ENCODE measurements at places on chromosomes 5 and 9.

GRCh38 chr5:176166427-176166826, 71.8 kb upstream of the SIMC1 start:
- DNase-seq = no peak

DNA sequence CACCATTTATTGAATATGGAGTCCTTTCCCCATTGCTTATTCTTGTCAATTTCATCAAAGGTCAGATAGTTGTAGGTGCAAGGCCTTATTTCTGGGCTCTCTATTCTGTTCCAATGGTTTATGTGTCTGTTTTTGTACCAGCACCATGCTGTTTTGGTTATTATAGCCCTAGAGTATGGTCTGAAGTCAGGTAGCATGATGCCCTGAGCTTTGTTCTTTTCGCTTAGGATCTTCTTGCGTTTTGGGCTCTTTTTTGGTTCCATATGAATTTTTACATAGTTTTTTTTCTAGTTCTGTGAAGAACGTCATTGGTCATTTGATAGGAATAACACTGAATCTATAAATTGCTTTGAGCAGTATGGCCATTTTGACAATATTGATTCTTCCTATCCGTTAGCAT, 40.2 kb upstream of the IFNE start:
- DNase-seq = no peak

DNA sequence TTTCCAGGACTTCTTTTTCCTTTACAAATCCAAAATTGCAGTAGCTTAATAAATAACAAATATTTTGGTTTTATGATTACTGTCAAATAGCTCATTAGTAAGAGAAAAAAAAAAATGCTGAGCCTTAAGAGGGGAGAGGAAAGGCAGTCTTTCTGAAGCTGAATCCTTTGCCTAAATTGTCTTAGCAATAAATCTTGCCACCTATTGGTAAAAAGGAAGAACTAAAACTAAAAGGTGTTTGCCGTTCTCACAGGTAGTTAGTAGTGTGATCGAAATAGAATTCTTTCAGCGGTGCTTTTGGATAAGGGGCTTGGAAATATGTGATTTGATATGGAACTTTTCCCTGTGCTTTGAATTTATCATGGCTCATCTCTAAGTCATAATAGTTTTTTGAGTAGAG, 31.2 kb downstream of the PIK3R1 start:
- DNase-seq = no peak

- DNase-seq = no peak
These were observed 739 bp downstream of the CARD9 start for GRCh38 chr9:136372561-136373299.

DNA sequence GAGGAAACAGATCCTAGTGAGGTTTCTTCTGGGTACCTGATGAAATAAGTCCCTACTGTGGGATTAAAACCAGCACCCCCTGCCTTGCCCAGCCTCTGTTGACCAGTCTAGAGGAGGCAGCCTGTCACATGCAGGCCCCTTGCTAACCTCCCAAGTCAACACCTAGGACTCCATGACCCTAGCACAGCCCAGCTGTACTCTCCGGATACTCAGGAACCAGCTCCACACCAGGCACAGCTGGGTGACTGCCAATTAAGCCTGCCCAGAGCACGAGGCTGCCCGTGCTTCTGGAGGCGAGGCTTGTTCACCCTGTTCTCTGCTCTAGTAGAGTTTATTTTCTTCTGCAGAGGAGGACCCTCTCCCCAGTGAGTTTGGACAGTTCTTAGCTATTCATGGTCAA, 92.5 kb downstream of the SNX24 start:
- DNase-seq = no peak

DNA sequence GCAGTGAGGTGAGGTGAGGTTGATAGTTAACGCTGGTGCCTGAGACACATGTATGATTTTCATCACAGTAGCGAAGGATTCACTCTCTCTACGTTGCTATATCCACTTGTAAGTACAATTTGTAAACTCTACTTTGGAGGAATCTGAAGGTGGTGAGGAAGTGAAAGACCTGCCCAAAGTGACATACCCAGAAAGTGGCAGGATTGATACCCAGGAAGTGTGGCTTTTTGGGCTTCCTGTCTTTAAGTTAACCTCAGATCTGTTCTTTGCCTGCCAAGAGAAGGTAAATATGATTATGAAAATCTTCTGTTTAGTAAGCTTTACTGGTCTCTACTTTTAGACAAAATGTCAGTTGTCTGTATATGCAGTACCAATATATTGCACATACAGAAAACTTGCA, 143.1 kb downstream of the SH3GL2 start:
- DNase-seq = no peak

GRCh38 chr9:100803956-100804355, 224.6 kb upstream of the PLPPR1 start:
- DNase-seq = no peak

DNA sequence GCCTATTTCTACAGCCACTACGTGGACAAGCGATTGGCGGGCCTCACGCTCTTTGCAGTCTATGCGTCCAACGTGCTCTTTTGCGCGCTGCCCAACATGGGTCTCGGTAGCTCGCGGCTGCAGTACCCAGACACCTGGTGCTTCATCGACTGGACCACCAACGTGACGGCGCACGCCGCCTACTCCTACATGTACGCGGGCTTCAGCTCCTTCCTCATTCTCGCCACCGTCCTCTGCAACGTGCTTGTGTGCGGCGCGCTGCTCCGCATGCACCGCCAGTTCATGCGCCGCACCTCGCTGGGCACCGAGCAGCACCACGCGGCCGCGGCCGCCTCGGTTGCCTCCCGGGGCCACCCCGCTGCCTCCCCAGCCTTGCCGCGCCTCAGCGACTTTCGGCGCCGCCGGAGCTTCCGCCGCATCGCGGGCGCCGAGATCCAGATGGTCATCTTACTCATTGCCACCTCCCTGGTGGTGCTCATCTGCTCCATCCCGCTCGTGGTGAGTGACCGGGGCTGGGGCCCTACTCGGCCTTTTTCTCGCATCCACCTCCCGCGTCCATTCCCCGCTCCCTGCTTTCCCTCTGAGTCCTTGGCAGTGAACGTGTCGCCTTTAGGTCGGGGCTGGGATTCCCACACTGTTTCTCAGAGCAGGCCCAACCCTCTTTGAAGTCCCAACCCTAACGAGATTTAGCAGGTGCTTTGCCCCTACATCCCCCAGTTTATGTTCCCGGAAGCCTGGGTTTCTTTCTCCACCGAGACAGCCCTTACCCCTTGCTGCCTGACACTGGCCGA, 1.8 kb downstream of the PTGER4 start:
- DNase-seq = no peak

GRCh38 chr5:81269751-81270393, 31.5 kb upstream of the ZCCHC9 start:
- no peak for DNase-seq

- DNase-seq = no peak
These were observed 125.8 kb upstream of the ZNF366 start for GRCh38 chr5:72633041-72633445.

GRCh38 chr9:115690786-115691496, 462.6 kb upstream of the PAPPA start:
- no peak for DNase-seq

GRCh38 chr5:137393196-137393993, 105.7 kb downstream of the SPOCK1 start:
- DNase-seq = no peak

DNA sequence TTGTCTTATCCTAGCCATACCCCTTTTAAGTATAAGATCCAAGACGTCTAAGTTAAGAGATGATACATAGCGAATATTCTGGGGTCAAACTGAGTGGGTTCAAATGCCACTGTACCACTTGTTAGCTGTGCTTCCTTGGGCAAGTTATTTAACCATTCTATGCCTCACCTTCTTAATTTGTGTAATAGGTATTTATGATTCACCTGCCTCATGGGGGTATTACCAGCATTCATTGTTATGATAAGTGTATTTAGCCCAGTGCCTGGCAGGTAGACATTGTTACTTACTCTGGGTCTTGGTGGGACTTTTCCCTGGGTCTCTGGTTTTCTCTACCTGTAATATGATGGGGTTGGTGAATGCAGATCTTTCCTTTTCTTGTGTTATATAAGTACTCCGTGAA, 3.8 kb downstream of the LARP1 start:
- no peak for DNase-seq

DNA sequence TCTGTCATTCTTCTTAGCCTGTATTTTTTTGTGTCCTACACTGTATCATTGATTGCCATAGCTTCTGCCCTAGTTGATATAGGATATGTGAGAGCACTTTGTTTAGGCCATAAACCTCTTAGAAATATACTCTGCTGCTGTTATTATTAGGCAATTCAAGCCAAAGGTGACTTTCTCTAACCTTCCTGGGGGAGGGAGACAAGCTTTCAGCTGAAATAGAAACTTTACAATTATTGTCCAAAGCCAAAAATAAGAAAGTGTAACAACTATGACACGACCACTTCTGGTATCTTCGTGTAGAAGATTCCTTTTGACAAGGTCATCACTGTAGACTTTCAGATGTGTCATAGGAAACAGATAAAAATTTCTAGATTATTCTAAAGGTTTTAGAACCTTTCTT, 12.2 kb upstream of the CSNK1A1 start:
- no peak for DNase-seq

- DNase-seq = no peak
These were observed 442.0 kb downstream of the ACTL7B start for GRCh38 chr9:108413809-108414208.

DNA sequence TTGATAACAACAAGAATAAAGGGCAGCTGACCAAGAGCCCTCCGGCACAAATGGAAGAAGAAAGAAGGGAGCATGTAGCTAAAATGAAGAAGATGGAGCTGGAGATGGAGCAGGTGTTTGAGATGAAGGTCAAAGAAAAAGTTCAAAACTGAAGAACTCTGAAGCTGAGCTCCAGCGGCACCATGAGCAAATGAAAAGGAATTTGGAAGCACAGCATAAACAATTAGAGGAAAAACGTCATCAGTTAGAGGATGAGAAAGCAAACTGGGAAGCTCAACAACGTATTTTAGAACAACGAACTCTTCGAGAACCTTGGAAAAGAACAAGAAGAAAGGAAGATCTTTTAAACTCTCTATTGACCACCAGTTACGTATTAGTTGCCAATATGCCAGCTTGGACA, 100.9 kb downstream of the GABBR2 start:
- no peak for DNase-seq

- no peak for DNase-seq
These were observed 19.4 kb downstream of the GARNL3 start for GRCh38 chr9:127283917-127284497.

DNA sequence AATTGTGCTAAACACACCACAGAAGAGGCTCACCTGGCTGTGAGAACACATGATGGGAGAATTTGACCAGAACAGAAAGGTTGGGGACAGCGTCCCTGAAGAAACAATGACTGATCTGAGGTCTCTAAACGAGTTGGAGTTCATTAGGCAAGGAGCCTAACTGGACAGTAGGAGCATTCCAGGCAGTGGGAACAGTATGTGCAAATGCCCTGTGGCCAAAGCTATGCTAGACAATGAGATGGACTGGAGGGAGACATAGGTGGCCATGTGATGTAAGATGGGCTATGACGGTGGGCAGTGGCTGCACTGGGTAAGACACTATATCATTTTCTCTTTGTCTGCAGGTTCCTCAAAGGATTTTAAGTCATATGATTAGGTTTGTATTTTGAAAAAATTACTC, 95.1 kb upstream of the ARAP3 start:
- DNase-seq = no peak

DNA sequence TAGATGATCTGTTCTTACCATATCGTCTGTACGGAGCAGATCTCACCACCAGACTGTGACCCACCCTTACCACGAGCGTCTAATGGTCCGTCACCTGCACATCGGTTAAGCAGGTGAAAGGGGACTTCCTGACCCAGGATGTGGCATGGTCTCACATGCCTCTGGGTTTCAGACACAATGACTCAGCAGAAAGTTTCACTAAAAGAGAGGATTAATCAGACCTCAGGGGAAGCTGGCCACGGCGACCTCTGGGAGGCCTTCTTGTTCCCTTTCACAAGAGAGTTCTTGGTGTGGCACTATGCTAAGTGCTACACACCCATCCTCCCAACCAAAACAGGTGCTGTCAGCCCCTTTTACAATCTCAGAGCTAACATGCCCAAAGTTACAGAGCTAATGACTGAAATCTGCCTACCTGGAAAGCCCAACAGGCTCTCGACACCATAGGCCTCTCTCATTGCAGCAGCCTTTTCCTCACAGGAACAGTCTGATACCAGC, 41.6 kb downstream of the ADAMTS12 start:
- no peak for DNase-seq

- no peak for DNase-seq
These were observed 26.7 kb downstream of the PWWP2A start for GRCh38 chr5:160092514-160092913.

DNA sequence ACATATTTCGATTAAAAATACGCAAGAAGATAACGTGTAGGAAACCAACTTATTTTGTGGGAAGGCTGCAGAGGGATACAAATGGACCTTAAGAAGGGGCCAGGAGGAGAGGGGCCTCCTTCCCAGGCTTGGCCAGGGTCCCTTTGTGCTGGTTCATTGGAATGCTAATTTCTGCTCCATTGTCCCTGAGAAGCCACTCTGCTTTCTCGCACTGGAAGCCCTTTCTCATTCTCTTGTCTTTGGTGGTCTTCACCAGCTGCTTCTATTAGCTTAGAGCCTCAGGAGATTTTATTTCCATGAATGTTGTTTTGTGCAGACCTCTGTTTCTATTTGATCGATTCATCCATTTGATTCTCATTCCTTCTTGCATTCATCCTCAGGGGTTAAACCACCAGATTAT, 325.4 kb downstream of the TMEM38B start:
- no peak for DNase-seq

DNA sequence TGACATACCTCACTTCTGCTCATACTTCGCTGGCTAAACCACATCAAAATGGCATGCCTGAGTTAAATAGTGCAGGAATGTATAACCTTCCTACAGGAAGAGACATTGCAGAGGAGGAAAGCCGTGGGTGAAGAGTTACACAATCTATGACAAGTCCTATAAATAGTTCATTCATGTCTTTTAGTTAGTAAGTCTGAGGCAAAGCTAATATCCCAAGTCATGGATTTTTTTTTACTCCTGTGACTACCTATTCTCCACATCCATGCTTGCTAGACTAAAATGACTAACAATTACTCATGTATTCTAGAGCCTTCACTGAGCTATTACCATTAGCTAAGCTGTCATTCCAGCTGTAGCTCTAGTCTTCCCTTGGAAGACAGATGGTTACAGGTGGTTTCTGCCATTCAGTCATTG, 391.3 kb downstream of the NR2F1-AS1 start:
- DNase-seq = no peak

- DNase-seq = no peak
These were observed 22.8 kb upstream of the TCF7 start for GRCh38 chr5:134091626-134092121.
